ENCODE measurements at places on chromosomes 1 and 21.
A peak's percentile ranks its signal among the peaks of the same experiment; 100 is the strongest.

DNA sequence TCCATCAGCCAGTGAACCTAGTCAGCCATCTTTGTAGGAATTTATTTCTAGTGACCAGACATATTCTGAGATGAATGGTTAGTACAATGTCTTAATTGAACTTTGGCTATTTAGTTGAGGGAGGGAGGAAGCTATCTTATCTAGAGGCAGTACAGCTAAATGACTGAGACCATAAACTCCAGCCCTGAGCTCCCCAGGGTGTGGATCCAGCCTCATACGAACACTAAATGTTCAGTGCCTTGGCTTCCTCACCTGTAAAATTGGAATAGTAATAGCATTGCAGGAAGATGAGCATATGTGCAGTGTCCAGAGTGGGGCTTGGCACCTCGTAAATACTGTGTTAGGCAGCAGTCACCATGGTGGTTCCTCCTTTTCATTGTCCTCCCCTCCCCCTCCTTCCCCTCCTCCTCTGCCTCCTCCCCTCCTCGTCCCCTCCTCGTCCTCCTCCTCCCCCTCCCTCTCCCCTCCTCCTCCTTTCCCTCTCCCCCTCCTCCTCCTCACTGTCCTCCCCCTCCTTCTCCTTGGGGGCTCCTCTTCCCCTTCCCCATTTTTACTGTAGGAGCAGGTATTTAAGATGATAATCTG is 108.2 kb downstream of the GALNT2 start:
- DNase-seq = no peak

GRCh38 chr21:35428489-35428888 is 379.4 kb upstream of the RUNX1 start:
- DNase-seq = peak; percentile 63

- DNase-seq = no peak
These were observed 13.9 kb upstream of the WDR26 start for GRCh38 chr1:224448453-224449017.

- no peak for DNase-seq
These were observed 23.7 kb upstream of the KHDRBS1 start for GRCh38 chr1:31989964-31990363.

DNA sequence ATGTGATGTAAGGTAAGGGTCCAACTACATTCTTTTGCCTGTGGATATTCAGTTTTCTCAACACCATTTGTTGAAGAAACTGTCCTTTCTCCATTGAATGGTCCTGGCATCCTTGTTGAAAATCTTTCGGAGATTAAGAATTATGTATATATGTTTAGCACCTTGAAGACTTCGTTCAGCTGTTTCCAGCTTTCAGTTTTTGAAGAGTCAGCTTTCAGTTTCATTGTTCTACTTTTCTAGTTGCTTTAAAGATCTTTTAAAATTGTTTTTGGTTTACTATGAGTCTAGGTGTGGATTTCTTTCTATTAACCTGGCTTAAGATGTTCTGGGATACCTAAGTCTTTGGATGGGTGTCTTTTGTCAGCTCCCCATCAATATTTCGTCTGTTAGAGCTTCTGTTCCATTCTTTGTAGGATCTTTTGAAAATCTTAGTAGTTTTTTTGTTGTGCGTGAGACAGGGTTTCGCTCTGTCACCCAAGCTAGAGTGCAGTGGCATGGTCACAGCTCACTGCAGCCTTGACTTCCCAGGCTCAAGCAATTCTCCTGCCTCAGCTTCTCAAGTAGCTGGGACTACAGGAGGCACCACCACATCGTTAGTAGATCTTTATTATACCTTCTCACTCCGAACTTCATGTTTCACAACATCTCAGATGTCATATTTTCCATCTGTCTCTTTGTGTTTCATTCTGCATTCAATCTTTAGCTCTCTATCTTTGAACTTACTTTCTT is 353.5 kb upstream of the B3GALT2 start:
- DNase-seq = peak; percentile 14

- no peak for DNase-seq
These were observed 15.9 kb downstream of the COL8A2 start for GRCh38 chr1:36109041-36109679.

DNA sequence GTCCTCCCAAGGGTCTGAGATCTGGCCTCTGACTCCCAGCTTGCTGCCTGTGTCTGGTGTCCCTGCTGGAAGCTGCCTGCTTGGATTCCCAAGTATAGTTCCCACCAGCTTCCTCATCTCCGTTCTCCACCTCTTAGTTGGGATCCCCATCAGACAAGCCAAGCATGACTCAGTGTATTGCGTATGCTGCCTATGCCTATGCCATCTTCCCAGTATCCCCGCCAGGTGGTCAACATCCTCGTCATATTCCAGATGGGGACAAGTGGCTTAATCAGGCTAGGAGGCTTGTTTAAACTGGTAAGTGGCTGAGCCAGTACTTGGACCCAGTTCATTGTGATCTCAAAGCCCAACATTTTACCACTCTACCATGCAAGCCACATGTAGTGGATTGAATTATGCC is 204.4 kb downstream of the GRIK3 start:
- no peak for DNase-seq

DNA sequence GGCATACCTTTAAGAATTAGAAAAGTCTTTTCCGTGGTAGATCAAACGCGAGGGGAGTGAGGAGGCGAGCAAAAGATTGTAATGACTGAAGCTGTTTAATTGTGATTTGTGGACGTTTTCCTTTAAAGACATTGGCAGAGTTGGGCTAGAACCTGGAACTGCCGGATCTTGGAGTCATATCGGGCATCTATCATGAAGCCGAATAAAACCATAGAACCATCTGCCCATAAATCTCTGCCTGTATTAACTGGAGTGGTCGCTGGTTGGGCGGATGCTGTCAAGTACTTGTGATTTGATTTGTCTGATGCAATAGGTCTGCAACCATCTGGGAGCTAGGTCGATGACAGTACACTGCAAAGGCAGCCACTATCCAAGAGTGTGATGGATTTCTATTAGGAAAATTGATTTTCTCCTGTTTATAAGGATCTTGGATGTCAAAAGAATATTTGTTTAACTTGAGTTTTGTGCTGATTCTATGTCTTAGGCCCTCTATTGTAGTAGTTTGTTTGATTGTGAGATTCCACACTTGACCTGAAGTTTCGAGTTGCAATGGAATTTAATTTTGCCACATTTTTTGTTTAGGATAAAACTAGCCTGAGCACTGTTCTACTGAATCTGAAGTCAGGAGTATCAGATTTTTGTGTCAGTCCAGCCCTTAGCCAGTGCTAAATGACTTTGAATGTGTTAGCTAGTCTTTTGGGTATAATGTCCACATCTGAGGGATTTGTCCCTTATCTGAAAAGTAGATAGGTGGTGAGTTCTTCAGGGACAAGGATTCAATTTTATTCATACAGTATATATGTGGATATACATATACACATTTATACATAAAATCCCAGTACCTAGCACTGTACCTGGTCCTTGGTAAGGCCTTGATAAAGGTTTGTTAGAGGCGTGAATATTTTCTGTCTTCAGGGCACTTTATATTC is 1.2 kb downstream of the SARS1 start:
- DNase-seq = no peak

DNA sequence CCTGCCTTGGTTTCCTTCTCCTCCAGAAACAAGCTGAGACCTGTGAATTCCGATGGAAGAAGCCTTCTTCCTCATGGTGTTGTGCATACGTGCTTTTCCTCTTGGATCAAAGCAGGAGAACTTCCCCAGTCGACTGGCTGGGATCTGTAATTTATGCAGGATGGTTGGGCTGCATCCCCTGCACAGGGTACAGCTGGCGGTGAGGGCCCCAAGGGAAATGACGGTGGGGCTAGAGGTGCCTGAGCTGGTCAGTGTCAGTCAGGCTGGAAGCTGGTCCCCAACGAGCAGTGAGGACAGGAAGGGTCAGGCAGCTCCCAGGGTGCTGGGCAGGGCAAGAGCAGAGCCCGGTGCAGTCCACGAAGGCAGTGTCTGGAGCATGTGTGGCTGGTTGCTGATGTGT is 106.7 kb downstream of the CNIH3 start:
- DNase-seq = no peak

DNA sequence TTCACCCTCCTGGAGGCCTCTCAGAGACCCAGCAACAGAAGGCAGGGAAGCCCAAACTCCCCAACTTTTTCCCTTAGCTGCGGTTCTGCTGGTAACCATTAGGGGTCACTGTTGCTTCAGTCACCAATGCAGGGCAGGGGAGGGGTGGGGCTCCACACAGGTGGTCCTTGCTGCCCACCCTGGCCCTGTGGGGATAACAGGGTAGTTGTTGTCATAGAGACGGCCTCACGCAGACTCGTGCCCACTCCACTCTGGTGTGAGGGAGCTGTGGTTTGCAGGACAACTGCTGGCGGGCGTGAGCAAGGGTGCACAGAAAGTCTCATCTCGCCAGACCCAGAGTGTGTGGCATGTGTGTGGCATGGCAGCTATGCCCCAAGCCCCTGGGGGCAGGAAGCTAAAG is 19.9 kb downstream of the INSRR start:
- DNase-seq = peak; percentile 49

- DNase-seq = no peak
These were observed 453.7 kb downstream of the SETD4 start for GRCh38 chr21:35606578-35606977.

DNA sequence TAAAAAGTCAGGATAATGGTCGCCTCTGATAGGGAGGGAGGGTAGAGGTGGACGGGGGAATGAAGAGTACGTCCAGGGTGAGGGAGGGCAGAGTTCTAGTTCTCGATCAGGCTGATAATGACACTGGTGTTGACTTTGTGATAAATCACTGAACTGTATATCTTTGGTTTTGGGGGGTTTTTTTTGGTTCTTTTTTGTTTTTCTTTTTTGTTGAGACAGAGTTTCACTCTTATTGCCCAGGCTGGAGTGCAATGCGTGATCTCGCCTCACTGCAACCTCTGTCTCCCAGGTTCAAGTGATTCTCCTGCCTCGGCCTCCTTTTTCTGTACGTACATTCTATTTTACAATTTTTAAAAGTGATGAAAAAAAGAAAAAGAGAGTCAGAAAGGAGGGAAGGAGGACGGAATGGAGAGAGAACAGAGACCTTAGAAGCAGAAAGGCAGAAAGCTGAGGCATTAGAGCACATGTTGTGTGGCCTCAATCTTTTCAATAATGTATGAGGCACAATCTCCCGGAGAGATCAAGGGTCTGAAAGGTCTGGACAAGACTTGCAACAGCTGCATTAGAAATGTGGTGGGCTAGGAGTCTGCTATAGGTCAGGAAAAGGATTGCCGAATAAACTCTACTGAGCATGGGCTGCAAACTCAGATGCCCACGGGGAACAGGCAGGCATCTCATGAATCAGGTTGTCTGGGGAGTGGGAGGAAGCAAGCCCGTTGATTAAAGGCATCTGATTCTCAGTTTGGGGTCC is 174.8 kb downstream of the TOMM20 start:
- DNase-seq = no peak

GRCh38 chr1:220076861-220077762 is 12.5 kb downstream of the BPNT1 start:
- no peak for DNase-seq

- no peak for DNase-seq
These were observed 8.5 kb downstream of the CGN start for GRCh38 chr1:151519667-151520066.

- no peak for DNase-seq
These were observed 256 bp upstream of the TARBP1 start for GRCh38 chr1:234479310-234479559.

DNA sequence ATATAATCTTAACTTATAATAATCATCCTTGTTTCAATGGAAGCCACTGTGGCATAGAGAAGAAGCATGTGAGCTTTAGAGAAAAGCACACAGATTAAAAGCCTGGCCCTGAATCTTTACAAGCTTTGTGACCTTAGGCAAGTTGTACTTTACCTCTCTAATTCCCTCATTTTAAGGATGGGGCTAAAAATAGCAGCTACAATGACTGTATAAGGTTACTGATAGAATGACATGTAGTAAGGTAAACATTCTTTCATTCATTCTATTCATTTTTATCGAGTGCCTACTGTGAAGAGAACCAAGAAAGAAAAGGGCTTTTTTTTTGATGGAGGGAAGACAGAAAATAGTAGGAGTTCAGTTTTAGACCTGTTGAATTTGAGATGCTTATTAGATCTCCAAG is 25.6 kb downstream of the CDKN2C start:
- DNase-seq = no peak

GRCh38 chr1:78045926-78046778 is at the start of gene GIPC2:
Gene GIPC2, plus strand, starts transcription at chr1:78045966. Its CDS starts 129 bp downstream, at chr1:78046095.
- peak; percentile 20 for DNase-seq

DNA sequence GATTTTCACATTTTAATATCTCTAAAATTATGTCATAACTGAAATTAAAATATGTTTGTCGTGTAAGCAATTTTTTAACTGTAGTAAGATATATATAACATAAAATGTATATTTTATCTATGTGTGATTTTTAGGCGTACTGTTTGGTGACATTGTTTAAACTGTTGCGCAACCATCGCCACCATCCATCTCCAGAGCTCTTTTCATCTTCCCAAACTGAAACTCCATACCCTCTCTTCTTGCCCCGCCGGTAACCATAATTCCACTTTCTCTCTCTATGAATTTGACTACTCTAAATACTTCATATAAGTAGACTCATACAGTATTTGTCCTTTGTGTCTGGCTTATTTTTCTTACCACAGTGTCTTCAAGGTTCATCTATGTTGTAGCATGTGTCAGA is 66.4 kb downstream of the DDX20 start:
- DNase-seq = no peak

GRCh38 chr1:29772584-29773100 is 536.3 kb downstream of the PTPRU start:
- DNase-seq = no peak

DNA sequence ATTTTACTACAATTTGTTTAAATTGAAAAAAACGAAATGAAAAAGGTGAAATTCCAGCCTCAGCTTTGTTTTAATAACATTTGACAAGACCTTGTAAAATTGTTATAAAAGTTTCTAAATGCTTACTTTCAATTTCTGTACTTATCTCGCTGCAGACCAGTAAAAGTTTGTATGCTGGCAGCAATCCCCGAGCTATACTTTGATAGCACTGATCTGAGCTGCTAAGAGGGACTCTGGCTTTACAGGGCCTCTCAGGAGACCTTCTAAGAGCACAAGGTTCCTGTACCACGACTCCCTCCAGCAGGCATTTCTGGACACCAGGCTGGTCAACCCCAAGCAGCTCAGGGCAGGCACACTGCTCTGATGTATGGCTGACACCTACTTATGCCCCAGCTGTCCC is 13.1 kb downstream of the STMN1 start:
- no peak for DNase-seq

DNA sequence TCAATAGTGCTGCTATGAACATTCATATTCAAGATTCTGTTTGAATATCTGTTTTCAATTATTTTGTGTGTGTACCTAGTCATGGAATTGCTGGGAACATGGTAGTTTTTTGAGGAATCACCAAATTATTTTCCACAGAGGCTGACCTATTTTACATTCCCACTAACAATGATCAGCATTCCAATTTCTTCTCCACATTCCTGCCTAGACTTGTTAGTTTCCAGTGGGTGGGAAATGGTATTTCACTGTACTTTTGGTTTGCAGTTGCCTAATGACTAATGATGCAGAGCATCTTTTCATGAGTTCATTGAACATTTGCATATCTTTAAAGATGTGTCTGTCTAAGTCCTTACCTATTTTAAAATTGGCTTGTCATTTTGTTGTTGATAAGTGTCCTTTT is 1182.6 kb upstream of the B3GALT2 start:
- no peak for DNase-seq
